ENCODE measurements at places on chromosomes 12 and 14. TPM values are rescaled to one million over a fixed set of nuclear protein-coding genes. Genes with fewer than 3 reads are reported as not detected.

LRP1-AS gene
- total RNA-seq: not detected

KRT75 gene
- total RNA-seq: not detected

DNA sequence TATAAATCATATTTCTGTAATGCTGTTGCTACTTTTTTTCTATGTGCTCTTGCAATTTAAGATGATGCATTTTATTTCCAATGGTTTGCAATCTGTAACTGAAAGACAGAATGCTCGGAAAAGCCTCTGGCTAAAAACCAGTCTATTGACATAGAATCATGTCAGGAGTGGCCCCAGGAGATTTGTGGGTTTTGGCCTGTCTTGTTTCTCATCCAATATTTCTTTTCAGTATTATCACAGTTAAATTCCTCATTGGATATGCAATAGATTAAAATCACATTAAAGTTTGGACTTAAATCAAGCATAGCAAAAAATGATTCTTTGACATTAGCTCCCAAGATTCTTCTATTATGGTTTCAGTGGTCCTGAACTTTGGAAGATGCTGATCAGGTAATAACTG lies 19.1 kb upstream of the SLC38A2 start:
- no peak for DNase-seq

CELA1 gene
- total RNA-seq: not detected

DNA sequence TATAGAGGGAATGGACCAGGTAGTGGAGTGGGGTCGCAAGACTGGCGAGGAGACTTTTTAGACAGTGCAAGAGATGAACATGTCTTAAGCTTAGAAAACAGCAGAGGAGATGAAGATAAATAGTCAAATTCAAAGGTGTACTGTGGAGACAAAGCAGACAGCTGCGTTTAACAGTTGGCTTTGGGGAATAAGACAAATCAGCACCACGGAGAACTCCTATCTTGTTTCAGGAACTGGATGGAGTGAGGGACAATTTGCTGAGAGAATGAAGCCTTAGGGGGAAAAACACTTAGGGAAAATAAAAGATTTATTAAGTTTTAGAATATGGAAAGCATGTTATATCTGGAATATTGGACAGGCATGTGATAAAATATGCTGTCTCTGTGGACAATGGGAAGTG lies 458.8 kb downstream of the GLT1D1 start:
- no peak for DNase-seq

CLEC12A gene
- not detected for total RNA-seq

DNA sequence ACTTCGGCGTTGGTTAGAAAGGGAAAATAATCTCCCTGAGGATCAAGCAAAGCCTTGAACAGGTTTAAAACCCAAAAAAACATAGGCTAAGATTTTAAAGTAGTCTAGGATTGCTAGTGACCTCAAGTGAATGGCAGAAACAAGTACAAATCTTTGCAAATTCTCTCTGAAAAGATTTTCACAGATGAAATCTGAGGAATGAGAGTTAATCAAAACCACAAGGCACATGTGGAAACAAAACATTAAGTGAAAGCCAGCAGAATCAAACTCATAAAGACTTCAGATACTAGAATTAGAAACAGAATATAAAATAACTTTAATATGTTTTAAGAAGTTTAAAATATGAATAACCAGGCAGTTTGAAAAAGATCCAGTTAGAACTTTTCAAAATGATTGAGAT lies 52.2 kb upstream of the CFL2 start:
- peak; percentile 19 for DNase-seq

- no peak for DNase-seq
These were observed 129.6 kb downstream of the EMP1 start for GRCh38 chr12:13326076-13326475.

CDC42BPB gene
- total RNA-seq: 75.6 TPM

CHFR gene
- 30.0 TPM for total RNA-seq

ACSM4 gene
- not detected for total RNA-seq

HOXC4 gene
- not detected for total RNA-seq

C12orf54 gene
- not detected for total RNA-seq

GRCh38 chr14:90811641-90812040 lies 4.6 kb downstream of the TTC7B start:
- no peak for DNase-seq

GRCh38 chr14:96400495-96400894 lies 8.6 kb downstream of the AK7 start:
- DNase-seq: no peak

CABP1 gene
- total RNA-seq: 0.52 TPM

RND1 gene
- total RNA-seq: not detected

PTPN6 gene
- not detected for total RNA-seq

RASSF9 gene
- not detected for total RNA-seq

GPHN gene
- total RNA-seq: 12.6 TPM

GRCh38 chr12:94048757-94049156 lies 99.6 kb upstream of the PLXNC1 start:
- no peak for DNase-seq

SLC7A8 gene
- total RNA-seq: 23.8 TPM

DNA sequence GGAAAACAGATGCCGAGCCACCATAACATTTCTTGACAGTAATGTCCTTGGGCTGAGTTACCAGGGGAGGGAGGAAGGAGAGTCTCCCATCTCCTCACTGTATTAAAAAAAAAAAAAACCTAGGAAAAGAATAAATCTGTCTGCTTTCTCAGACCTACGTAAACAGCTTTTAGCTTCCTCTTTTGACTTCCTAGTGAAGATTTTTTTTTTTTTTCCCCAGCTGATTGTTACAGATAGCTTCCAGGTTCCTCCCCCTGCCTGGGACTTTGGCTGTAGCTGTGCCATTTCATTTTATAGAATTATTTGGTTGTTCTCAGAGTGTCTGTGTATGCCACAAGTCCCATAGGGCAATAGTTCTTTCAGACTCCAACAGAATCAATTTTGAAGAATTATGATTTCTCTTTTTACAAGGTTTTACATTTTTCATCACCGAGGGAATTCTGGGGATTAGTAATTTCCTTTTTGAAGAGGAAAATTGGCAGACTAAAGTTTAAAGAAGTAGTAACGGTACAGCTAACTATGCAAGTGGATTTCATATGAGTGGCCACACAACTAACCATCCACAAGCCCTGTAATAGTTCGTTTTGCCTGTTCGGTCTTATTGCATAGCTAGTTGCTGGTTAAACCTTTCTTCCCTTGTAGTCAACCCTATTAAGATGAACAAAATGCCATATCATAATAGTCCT lies 23.1 kb upstream of the GNS start:
- no peak for DNase-seq

DNA sequence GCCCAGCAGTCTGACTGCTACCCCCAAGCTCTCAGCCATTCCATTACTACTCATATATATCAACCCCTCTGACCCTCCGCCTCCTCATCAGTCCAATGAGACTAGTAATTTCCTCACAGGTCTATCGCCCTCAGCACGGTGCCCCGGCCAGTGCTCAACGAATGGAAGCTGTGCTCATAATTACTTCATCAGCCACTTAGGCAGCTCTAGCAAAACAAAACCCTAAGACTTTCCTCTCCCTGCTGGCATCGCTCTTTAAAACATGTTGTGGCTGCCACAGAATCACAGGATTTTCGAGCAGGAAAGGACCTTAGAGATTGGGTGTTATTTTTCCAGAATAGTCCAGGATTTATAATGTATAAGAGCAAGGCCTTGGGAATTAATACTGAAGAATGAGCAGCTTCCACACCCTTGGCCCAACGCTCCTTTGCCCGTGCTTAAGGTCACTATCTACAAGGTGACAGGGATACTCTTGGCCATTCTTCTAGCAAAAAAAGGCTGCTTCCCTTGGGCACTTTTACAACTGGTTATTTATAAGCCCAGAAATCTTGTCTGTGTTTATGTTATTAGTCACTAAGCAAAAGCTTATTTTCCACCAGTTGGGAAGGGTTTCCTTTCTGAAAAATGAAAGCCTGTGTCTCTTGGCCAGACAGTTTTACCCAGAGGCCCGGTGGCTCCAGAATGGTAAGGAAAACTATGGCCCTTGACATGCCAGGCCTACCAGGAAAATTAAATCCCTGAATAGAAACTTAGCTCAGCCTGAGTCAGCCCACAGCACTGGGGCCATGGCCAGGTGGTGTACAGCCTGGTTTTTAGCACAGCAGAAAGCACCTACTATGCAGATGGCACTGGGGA lies 47.9 kb downstream of the NUAK1 start:
- DNase-seq: peak; percentile 91

DNA sequence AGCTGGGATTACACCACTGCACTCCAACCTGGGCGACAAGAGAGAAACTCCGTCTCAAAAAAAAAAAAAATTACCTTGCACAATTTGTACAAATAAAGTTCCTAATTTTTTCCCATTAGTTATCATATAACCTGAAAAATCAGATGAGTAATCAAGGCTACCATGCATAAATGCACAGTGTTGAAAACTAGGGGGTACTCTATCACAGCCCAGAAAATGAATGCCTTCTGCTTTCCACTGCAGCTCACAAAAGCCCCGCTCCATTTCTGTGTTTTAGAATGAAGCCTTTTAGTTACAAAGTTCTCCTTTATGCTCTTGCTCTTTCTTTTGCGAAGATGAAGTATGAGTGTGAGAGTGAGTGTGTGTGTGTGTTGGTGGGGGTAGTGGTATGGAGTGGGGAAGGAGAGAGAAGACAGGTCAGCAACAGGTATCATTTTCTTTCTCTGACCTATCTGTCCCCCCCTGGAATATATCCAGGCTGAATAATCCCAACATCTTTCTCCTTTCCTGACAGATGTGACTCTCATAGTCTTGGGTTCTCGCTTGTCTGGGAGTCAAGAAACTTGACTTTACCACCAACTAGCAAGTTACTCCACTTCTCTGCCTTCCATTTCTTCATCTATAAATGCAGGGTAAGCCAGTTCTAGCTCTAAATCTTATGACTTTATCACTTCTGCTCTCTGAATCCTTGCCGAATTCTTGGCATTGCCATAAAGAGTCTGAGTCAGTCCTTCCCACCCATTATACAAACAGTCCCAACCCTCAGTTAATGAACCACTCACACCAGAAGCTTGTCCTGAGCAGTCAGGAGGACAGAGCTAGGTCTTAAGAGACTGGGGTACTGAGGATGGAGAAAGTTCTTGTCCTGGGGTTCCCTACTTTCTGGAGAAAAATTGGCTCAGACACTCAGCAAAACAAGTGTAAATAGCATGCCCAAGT lies 16.1 kb downstream of the BIN2 start:
- DNase-seq: peak; percentile 85
